ENCODE measurements at places on chromosomes 3 and 15.

DNA sequence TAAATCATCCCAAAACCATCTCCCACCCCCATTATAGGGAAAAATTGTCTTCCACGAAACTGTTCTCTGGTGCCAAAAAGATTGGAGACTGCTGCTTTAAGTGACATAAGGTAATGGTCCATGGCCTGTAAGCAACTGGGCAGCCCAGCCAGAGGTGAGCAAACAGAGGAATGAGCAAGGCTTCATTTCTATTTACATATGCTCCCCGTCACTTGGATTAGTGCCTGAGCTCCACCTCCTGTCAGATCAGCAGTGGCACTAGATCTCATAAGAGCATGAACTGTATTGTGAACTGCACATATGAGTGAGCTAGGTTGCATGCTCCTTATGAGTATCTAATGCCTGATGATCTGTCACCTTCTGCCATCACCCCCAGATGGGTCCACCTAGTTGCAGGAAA is 1159.8 kb upstream of the ALCAM start:
- DNase-seq: no peak

GRCh38 chr3:152574461-152575079 is 260.4 kb upstream of the P2RY1 start:
- DNase-seq: no peak

GRCh38 chr3:110504901-110505300 is 566.7 kb upstream of the NECTIN3 start:
- no peak for DNase-seq

DNA sequence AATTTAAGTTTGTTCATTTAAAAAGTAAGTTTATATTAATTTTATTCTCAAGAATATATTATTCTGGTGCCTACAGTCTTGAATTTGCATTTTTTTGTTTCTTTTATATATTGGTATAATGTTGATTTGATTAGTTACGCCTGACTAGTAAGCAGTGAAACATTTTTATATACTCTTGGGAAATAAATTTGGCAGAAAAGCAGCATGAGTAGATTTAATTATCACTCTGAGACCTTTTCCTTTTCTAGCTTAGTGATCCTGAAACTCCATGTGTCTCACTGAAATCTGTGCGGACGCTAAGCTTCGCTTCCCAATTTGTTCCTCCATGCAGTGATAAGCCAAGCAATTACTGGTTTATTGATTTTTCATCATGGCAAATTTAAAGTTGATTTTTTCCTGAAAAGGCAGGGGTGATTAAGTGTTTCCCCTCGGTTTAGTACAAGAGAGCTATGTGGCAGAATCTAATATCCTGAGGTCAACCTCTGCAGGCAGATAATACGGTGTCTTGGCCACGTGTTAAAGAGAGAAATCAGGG is 87.2 kb upstream of the MLF1 start:
- DNase-seq: no peak

DNA sequence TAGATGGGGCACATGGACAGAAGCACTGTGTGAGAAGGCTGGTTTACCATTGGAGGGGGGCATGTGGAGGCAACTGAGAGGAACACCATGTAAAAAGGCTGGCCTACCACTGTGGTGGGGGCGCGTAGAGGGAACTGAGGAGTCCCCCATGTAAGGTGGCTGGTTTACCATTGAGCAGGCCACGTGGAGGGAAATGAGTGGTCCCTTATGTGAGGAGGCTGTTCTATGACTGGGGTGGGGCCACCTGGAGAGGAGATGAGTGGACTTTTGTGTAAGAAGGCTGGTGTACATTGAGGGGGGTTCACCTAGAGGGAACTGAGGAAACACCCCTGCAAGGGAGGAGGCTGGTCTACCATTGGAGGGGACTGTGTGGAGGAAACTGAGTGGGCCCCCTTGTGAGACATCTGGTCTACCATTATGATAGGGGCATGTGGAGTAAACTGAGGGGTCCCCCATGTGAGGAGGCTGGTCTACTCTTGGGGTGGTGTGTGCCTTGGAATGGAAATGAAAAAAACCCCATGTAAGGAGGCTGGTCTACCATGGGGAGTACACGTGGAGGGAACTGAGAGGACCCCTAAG is 156.9 kb downstream of the FBLN2 start:
- DNase-seq: no peak

DNA sequence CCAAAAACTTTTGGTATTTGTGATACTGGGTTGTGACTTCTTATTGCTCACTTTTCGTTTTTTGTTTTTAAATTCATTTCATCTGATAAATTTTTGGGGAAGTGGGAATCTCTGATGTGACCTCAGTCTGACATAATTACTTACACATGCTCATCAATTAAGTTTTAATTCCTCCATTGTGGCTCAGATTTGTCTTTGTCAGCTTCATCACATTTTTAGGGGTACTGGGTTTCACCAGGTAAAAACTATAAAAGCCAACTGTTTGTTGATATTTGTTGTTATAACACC is 425.3 kb upstream of the TGFBR2 start:
- DNase-seq: no peak

DNA sequence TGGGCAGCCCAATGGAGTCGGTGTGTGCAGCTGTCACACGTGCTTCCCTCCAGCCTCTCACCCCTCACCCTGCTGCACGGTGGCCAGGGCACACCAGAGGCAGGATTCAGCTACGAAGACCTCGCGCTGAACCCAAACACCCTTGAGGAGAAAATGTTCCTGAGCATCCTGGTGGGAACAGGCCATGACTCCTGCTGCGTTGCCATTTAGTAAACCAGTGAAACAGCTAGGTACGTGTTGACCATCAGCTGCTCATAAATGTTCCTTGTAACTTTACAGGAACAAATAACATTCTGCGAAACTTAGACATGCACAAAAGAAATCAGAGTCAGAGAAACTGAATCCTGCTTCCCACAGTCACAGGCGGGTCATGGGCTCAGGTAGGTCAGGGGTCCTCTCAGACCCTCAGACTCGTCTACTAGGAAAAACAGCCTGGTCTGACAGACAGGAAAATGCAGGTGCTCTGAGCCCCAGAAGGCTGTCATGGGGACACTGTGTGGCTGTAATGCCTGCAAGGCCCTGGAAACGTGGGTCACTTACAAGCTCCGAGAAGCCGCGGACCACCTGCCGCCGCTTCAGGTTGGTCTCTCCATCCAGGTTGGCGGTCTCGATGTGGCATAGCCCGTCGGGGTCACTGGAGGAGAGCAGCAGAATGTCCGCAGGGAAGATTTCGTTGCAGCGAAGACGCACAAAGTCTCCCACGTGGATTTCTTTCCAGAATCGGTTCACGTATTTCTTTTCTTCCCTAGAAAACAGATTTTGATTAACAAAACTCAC is 82.5 kb downstream of the ATP10A start:
- no peak for DNase-seq

- no peak for DNase-seq
These were observed 54.6 kb upstream of the STXBP5L start for GRCh38 chr3:120853416-120853815.

GRCh38 chr3:3906171-3906570 is 106.9 kb downstream of the LRRN1 start:
- no peak for DNase-seq

DNA sequence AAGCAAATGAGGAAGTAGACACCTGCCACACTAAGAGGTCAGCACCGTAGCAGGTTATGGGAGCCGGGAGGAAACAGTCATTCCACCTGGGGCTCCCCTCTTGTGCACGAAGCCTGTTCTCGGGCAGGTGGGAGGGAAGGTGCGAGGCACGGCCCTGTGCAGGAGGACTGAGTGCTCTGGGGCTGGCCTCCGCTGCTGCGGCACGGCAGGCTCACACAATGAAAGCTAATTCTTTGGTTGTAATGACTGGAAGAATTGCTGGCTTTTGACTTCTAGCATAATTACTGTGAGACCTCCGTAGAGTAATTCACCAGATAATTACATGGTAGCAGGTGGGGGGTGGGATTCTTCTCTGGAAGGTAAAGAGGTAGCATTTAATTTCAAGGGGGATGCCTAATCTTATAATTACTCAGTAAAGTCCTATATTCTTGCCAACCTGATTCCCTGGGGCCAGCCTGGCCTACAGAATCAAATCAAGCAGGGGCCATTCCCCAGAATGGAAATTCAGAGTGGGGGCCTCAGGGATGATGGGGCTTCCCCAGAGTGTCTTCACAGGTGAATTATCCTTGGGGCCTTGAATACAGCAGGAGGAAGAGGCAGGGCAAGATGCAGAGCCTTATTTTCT is 129.1 kb downstream of the TPRA1 start:
- DNase-seq: no peak

DNA sequence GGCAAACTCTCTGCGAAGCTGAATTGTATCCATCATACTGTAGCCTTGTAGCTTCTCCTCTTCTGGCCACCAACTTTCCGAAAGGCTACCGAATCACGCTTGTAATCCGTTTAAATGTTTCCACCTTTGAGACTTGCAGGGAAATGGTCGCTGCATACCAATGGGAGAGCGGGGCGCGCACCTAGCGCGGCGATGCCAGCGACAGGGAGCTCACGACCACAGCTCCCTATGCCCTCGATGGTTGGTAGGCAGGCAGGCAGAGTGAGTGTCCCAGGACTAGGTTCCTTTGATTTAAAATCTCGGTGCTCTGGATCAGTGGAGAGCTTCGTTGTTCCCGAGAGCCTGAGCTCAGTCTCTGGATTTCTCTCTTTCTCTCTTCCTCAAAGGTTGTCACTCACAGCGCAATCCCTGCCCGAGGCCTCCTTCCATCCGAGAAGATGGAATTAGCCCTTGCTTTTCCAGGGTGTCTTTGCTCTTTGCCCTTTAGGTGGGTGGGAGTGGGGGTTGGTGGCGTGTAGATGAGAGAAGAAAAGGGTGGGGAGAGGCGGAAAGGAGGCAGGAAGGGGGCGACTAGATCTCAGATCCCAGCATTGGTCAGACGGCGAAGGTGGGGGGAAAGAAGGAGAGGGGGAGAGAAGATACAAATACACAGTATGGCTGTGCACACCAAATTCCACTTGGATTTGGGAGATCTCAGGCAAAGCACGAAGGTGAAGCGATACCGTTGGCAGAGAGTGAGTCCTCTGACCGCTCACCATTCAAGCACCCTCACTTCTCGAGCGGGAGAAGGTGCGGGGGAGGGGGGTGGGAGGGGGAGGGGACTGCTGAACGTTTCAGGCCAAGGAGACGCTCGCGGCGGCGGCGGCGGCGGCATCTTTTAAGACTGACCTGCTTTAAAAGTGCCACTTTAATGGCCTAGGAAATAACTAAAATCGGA is at the start of gene SLITRK3:
Gene SLITRK3, minus strand, starts transcription at position 745 of the 937 bp plus-strand sequence. CDS start 5,554 bp downstream, outside the sequence.
- DNase-seq: no peak

GRCh38 chr3:13750731-13751130 is 129.1 kb downstream of the WNT7A start:
- no peak for DNase-seq

- DNase-seq: no peak
These were observed 46.8 kb upstream of the VPS8 start for GRCh38 chr3:184765047-184765729.

- DNase-seq: no peak
These were observed 316.8 kb downstream of the VPS13C start for GRCh38 chr15:61743345-61743909.

GRCh38 chr3:50205413-50206276 is 574 bp downstream of the SLC38A3 start:
- DNase-seq: no peak

- DNase-seq: no peak
These were observed 69.8 kb upstream of the CTXND1 start for GRCh38 chr15:80321853-80322252.

DNA sequence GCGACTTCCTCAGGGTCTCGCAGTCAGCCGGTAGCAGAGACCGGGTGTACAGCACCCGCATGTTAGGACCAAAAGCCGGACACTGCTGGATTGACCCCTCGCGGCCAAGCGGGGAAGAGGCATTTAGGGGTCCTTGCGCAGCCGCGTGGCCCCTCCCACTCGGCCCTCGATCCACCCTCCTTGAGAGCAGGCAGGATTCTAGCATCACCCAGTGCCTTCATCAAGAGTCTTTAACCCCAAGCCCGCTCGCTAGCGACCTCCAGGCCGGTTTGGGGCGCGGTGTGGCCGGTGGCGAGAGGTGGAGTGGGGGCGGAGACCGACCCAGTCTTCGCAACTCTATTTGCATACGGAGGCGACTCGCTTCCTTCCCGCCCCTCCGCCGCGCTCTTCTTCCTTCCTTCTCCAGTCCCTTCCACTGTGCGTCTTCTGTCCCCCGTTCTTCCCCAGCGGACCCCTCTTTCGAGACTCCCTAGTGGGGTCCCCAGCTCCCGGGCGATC is at the start of gene ST6GAL1:
Gene ST6GAL1, plus strand, starts transcription at position 384 of the 498 bp plus-strand sequence. CDS start 112,178 bp downstream, outside the sequence.
- peak; percentile 48 for DNase-seq

DNA sequence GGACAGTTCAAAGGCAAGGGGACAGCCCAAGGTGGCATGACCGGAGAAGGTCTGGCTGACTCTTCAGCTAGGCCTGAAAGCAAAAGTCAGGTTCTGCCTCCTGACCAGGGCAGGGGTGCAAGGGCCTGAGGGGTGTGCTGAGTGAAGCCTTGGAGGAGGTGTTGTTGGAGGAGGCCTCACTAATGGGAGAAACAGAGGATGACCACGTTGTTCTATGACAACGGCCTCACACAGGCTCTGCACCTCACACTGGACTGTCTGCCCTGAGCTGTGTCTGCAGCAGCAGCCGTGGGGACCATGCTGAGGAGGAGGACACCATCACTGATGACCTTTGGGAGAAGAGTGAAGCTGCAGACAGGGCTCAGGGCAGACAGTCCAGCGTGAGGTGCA is 116.9 kb upstream of the ABHD17C start:
- no peak for DNase-seq

DNA sequence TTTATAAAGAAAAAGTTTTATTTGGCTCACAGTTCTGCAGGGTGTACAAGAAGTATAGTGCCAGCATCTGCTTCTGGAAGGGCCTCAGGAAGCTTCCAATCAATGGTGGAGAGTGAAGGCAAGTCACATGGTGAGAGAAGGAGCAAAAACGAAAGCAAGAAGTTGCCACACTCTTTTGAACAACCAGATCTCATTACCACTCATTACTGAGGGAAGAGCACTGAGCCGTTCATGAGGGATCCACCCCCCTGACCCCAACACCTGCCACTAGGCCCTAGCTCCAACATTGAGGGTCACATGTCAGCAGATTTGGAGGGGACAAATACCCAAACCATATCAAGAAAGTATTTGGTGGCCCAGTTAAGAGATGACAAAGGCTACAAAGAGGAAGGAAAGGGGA is 239.3 kb upstream of the UBE2E1 start:
- DNase-seq: no peak

GRCh38 chr3:20424086-20424485 is 238.1 kb upstream of the SGO1 start:
- no peak for DNase-seq

DNA sequence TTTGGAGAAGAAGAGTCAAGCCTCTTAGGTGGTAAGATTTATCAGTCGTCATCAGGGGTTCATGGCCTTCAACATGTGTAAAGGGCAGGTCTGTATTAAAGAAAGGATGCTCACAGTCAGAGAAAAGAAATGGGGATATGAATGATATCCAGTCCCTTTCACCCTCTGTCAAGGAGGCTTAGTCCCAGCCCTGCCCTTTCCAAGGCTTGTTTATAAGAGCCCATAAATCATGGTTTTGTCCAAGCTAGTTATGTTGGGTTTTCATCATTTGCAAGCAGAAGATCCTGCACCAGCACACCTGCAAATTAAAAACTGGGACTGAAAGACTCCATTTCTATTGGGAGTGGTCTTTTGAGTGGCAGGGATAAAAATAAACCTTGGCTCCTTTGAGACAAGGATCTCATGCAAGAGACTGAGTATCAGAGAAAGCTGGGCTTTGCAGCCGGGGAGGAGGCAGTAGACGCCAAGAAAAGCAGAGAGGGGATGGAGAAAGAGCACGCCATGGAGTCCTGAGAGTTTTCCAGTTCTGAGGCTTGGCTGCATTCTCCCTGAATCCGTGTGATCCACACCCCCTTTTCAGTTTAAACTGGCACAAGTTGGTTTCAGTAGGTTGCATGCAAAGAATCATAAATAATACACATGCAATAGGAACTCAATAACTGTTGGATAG is 12.6 kb upstream of the PDIA5 start:
- no peak for DNase-seq

- no peak for DNase-seq
These were observed 364.2 kb downstream of the OCA2 start for GRCh38 chr15:27734785-27735495.

GRCh38 chr3:188686324-188686723 is 485.4 kb upstream of the TPRG1 start:
- no peak for DNase-seq

All from activated CD4-positive, alpha-beta T cell treated with anti-CD3 and anti-CD28 coated beads, Interleukin-2, amount 50 U/mL, for 24 hours (primary cell).